B cell (primary cell): ENCODE measurements at places on chromosomes 4 and X.
A peak's percentile ranks its signal among the peaks of the same experiment; 100 is the strongest.

- DNase-seq: no peak
These were observed 18.6 kb downstream of the BLTP1 start for GRCh38 chr4:122170775-122171174.

DNA sequence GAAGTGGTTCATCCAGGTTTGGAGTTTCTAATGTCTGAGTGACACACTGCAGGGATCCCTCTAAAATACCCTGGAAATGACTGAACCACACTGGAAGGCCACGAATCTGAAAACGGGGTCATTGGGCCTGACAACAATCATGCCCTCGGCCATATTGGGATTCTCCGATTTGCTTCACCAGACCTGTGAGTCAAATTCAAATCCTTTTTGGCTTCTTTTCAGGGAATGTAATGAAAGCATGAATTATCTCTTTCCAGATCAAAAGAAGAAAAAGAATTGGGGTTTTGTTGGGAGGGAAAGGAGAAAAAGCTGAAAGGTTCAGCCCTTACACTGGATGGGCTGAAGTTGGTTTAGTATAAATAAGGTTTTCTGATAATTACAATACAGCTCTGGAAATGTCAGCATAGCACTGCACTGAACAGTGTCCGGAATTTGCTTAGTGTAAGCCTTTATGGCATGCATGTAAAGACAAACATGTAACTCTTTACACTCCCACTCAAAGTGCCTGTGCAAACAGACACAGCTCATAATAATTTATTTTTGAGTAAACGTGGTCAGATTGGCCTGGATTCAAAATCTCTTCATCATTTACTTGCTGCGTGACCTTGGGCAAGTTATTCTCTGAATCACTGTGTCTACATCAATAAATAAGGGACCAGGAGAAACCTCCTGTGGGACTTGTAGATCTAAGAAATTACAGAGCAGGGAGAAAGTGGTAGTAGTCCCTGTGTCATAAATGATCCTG, 21.4 kb downstream of the CT47C1 start:
- DNase-seq: no peak

DNA sequence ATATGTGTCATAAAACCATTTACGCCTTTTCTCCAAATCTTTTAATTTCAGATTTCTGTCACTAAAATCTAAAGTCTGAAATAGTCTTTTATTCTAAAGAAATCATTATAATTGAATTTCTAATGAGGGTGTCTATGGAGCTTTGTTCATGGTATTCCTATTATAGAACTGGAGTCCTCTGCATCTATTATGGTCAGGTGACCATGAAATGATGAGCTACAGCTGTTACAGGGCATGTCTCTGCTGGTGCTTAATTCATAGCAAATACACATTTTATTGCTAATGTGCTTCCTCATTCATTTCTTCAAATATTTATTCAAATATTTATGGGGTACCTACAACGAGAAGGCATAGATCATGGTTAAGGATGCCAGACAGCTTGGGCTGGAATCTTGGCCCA, 126.1 kb downstream of the NAA11 start:
- DNase-seq: no peak

DNA sequence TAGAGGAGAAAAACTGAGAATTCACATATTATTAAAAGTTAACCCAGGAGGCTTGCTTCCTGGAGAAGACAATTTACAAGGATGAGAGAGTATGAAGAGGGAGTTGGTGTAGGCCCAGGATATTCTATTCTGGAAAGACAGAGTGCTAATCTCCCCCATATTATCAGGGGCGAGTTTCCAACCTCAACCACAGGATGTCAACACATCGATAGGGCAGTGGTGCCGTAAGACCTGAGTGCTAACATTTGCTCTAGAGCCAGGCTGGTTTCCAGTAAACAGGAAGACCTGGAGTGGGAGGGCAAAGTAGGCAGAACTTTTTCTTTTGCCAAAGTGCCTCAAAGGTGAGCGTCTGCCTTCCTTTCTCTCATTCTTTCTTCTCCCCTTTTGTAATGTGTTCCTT, 2.8 kb upstream of the AWAT1 start:
- DNase-seq: no peak

DNA sequence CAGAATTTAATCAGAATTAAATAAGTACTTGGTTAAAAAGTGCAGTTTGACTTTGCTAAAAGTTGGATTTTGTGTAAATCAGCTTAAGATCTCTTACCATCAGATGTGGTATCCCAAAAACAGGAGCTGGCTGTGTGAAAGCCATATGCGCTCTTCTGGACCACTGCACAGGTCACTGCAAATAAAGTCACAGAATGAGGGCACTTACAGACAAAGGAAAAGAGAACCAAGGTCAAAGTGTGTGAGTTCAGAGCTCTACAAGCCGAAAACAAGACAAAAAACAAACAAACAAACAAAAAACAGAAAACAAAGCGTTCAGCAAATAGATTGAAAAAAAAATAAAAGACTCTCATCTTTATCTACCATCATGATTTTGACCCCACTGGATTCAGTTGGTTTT, 6.4 kb downstream of the DYNLT3 start:
- no peak for DNase-seq

DNA sequence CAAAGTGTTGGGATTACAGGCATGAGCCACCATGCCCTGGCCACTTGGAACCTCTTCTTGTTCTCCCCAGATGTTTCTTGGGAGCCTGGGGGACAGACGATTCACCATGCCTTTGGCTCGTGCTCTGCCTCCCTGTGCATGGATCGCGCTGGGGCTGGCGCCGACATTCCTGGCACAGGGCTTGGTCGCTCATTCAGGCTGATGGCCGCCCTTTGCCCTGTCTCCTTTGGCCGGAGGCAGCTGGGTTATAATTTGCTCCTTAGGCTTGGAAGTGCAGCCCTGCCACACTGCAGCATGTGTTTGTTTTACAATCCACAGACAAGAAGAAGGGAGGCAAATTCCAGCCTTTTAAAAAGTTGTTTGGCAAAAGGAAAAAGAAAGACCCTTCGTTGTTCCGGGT, 115.3 kb downstream of the AASDH start:
- DNase-seq: no peak

- no peak for DNase-seq
These were observed 6.3 kb downstream of the C1QTNF7 start for GRCh38 chr4:15434091-15434490.

DNA sequence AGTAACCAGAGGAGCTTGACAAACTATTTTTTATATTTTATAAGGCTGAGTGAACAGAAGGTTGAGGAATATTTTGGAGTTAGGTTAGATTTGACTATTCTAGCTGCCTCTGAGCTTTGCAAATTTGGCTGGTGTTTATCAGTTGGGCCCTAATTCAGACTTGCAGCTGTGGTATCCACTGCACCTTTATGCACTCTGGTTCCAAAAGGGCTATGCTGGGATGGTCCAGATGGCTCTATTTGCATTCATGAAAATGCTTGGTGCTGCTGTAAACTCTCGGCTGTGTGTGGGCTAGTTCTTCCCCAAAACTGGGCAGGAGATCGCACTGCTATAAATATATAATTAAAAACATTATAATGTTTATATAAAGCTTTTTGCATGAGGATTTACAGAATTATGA, 106.3 kb downstream of the REPS2 start:
- DNase-seq: no peak

GRCh38 chrX:119466970-119467369, 1.3 kb upstream of the SLC25A5 start:
- no peak for DNase-seq

DNA sequence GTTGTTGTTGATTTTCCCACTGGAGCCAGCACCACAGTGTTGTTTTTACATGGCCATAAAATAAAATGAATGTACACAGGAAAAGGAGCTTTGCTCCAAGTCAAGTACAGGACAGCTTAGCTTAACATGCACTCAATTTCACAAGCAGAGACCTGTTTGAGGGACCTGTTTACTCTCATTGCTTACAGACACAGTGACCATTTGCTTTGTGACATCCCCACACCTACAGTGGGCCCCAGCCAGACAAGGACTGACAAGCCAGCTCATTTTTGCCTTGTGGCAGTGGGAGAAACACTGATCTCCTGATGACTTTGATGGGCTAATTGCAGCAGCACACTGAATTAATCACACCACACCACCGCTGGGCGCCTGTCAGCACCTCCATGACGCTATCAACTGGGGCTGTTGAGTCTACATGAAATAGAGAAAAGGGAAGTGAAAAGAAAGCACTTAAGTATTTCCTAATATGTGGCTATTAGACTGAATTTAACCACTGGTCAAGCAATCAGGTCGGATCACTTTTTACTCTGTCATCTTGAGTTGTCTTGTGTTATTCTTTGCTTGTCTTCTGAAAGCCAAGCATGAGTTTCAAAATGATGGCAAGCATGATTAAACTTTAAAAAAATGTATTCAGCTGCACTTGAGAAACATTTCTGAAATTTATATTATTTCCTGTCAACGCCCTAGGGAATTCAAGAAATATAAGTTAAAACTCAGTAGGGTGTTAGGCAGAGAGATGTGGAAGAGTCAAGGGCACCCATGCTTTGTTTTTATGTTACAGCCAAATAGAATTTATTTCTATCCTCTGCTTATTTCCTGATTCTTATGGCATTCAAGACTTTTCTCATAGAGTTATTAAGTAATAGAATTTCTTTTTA, 557.7 kb downstream of the RAB28 start:
- no peak for DNase-seq

DNA sequence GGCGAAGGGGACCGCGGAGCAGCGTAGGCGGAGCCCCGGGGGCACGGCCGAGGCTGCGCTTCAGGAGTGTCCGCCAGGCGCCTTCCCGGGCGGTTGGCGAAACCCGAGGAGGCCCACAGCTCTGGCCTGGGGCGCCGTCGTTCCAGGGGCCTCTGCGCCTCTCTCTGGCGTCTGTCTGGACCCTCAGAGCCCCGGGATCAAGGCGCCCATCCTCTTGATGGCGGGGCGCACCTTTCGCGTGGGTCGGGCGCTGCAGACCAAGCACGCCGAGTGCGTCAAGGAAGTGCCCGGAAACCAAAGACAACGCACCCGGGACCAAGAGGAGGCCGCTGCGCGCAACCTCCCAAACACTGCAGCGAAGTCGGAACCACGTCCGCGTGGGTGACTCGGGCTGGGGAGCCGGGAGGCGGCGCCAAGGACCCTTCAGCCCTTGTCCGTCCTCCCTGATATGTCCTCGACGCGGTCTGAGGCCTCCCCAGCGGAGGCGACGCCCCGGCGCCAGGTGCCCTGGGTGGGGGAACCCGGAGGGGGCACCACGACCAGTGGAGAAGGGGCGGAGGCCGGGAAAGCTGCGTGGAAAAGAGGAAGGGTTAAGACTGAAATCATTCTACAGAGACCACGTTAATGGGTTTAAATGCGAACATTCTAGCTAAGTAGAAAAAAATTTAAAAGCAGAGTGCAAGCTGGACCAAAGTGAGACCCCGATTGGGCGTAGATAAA, 9.9 kb downstream of the HMX1 start:
- no peak for DNase-seq

DNA sequence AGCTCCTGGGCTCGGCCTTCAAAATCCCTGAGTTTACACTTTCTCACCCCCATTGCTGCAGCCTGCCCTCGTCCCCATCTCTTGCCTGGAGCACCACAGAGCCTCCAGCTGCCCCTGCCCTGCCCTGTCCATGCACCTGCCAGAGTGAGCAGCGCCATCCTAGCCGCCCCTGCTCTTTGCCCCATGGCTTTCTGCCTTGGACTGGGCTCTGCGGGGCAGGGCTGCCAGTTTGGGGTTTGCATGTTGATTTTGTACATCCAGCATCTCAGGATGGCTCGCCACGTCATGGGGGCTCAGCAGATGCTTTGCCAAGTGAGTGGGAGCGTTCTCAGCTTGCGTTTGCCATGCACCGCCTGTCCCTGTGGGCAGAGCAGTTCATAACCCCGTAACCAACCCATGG, 67.1 kb upstream of the HGFAC start:
- no peak for DNase-seq

GRCh38 chr4:174928174-174928573, 10.0 kb downstream of the ADAM29 start:
- DNase-seq: peak; percentile 45

- DNase-seq: no peak
These were observed 390.9 kb downstream of the ADAM29 start for GRCh38 chr4:175309041-175309440.

DNA sequence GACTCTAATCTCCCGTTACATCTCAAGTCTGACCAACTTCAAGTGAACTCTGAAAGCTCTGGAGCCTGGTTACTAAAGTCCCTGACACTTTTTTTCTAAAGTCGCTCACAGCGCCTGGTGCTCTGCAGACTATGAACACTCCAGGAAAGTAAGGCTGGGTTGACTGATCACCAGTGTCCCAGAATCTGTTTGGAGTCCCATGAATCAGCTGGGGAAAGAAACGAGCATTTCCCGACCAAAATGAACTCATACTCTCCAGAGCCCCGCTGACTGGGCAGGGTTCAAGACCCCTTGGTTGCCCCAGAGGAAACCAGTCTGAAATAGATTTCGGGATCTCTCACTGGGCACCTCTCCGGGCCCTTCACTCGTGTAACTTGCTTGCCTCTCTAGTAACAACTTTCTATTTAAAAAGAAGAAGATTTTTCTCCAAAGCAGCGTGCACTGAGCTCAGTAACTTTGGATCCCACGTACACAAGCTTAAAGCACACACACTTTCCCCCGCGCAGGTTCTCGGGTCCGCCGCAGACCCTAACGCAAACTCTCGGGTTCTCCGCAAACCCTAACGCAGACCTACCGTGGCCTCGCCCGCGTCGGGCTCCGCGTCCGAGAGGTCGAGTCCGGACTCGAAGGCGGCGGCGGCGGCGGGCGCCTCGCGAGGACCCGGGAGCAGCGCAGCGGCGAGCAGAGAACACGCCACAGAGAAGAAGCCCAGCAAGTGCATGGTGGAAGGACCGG, 964 bp downstream of the VEGFC start:
- DNase-seq: no peak

DNA sequence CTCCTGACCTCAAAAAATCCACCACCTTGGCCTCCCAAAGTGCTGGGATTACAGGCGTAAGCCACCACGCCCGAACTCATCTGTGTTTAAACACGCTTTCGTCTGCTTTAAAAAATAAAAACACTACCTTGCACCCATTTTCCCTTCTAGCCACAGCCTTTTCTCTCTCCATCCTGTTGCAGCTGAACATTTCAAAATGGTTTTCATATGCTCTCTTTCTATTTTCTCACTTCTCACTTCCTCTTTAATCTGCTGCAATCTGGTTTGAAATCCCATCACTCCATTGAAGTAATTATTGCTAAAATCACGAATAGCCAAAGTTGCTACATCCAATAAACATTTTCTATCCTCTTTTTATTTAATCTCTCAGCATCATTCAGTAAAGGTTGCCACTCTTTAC, 70.0 kb downstream of the DCHS2 start:
- peak; percentile 44 for DNase-seq

DNA sequence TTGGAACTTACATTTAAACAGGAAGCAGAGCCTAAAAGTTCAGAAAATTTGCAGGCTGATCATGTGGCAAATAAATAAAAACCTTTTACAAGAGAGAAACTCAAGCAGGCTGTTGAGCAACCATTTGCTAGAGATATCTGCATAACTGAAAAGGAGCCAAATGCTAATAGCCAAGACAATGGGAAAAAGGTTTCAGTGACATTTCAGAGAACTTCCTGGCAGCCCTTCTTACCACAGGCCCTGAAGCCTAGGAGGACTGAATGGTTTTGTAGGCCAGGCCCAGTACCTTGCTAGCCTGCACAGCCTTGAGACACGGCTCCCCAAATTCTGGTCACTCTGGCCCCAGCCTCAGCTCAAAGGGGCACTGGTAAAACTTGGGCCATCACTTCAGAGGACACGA, 945.1 kb downstream of the ADGRL3 start:
- no peak for DNase-seq

GRCh38 chrX:38941675-38942074, 140.4 kb downstream of the MID1IP1 start:
- no peak for DNase-seq
